ENCODE measurements at places on chromosomes 3 and 15.
A peak's percentile ranks its signal among the peaks of the same experiment; 100 is the strongest.

GRCh38 chr3:127674101-127674721 is 1.5 kb downstream of the ABTB1 start:
- DNase-seq: no peak

GRCh38 chr15:62935300-62936081 is 107.1 kb upstream of the TPM1 start:
- no peak for DNase-seq

GRCh38 chr3:133574260-133574881 is 885 bp downstream of the CDV3 start:
- no peak for DNase-seq

- DNase-seq: no peak
These were observed 292.2 kb downstream of the EPHA6 start for GRCh38 chr3:97106652-97106989.

- no peak for DNase-seq
These were observed 40.1 kb downstream of the OXSR1 start for GRCh38 chr3:38205472-38205805.

GRCh38 chr15:58908550-58909309 is 24.7 kb downstream of the SLTM start:
- DNase-seq: no peak

DNA sequence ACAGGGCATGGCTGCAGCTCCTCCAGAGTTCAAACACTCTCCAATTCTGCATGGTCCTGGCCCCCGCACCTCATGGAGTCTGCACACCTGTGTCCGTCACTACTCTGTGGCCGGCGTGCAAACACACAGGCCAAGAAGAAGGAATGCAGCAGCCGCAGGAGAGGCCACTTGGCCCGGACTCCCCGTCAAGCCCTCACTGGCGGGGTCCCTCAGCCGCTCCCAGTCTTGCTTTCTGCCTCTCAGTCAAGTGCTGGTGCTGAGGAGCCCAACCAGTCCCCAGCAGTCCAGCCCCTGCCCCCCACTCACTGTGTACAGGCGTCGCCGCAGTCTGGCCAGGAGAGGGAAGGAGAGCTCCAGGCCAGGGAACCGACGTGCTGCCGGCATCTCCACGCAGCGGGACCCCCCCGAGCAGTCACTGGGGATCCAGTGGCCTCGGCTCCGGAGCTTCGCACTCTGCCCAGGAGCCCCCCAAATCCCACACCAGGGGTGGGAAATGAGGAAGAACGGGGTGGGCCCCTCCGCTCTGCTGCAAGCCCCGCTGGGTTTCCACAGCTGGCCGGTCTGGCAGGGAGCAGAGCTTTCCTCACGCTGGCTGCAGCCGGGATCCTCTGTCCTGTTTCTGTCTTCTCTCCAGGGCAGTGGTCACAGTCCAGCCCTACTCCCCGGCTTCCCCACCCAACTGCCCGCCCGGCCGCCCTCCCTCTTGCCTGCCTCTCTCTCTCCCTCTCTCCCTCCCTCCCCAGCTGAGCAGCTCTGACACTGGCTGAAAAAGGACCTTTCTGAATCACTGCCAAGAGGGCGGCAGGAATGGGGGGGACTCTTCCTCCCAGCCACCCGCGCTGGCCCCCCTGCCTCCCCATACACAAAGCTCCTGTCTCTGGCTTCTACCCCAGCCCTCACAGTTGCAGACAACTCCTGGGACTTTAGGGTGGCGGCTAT is 16.0 kb downstream of the TNK2 start:
- no peak for DNase-seq

DNA sequence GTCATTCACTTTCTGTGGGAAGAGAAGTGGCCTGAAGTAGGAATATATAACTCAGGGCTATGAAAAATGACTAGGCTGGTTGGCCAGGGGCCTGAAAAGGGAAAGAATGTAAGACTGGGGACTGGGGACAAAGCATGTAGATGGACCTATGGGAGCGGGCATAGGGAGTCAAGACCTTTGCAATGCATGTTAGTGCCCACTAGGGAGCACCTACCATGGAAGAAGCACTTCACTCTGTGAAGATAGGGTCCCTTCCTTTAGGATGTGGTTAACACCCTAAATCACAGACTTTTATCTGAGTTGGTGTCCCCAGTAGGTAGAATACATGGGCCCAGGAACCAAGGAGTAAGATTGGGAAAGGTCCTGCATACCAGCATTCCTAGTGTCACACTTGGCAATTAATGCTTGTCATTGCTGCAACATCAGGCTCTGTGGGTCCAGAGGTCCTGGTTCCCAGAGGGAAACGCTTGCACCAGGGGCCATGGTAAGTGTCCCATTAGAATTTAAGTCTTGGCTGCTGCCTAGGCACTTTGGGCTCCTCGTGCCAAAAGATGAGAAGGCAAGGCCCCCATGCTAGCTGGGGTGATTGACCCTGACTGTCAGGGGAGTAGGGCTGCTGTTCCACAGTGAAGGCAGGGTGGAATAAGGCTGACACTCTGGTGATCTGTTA is 79.6 kb downstream of the CRYGS start:
- no peak for DNase-seq

DNA sequence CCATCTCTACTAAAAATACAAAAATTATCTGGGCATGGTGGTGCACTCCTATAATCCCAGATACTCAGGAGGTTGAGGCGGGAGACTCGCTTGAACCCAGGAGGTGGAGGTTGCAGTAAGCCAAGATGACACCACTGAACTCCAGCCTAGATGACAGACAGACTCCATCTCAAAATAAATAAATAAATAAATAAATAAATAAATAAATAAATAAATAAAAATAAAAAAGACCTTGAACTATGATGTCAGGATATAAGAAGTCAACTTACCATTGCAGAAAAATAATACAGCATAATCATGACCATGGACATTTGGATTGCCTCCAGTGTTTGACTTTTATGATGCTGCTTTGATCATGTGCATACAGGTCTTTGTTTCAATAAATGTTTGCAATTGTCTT is 484.3 kb upstream of the ROBO1 start:
- no peak for DNase-seq

GRCh38 chr15:99425657-99426301 is 140.0 kb upstream of the MEF2A start:
- DNase-seq: no peak

GRCh38 chr15:37625576-37625975 is 308.9 kb upstream of the TMCO5A start:
- DNase-seq: no peak

DNA sequence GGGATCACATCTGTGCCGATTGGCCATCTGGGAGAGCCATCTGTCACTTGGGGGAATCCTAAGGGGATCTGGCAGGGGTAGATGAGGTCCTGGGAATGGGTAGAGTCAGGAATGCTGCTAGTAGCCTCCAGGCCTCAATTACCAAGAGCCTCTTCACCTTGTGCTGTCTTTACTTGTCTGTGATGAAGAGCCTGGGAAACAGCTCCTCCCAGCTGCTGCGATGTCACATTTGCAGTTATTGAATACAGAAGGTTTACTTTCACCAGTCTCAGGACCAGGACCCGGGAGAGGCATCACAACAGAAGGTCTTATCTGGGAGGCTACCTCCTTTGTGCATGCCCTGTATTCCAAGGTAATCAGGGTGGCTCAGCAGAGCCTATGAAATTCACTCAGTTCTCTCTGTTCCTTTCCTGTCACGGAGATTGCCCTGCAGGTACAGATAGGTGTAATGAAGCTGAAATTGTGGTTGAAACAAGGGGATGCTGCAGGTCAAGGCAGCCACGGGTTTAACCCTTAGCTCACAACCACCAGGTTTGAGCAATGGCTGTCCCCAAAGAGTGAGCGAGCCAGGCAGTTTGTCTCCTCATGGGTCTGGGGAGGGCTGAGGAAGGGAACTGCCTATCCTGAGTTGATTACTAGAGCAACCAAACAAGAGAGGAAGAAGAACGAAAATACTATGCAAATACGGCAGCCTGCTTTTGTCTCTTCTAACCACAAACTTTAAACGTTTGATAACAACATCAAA is 298.9 kb upstream of the RORA start:
- DNase-seq: no peak

DNA sequence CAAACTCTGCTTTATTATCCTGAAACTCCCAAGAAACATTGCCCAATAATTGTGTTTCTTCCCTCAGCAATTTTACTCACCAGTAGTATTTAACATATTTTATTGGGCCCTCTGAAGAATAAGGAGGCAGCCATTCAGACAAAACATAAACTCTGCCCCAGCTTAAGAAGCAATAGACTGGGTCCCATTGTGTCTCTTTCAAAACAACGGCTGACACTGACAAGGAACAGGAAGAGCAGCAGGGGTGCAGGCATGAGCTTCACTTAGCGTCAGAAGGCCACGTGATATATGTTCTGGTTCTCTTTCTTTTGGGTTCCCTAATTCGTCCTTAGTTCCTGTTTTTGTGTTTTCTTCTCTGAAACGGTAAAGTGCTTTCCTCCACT is 242.3 kb downstream of the FHIT start:
- no peak for DNase-seq

DNA sequence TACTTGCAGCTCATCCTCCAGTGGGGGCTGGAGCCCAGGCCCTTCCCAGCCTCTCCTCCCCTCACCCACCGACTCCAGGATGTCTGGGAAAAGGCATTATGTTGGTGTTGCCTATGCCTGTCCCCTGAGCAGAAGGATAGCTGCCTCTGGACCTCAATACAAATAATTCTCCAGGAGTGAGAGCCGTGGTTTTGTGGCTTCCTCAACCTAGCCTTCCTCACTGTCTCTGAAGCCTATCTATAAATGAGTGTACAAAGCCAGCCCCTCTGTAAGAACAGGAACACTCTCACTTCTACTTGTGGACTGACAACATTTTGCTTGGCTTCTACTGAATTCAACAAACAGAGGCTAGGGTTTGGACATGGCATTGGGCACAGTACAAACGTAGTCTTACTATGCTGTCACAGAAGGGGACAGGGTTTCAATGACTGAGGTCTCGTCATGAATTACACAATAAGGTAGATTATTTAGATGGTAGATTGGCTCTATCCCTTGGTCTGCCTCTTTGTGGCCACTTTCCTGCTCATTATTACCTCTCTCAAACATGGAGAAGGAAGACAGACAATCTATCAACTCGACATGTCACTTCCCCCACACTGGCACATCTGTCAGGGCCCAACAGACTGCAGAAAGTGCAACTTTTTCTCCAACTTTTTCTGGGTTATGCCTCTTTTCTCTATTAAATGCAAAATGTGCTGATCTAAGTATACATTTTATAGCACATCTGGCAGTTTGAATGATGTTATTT is 82.8 kb upstream of the MEX3B start:
- DNase-seq: peak; percentile 8

GRCh38 chr15:92934716-92935115 is 34.6 kb downstream of the CHD2 start:
- no peak for DNase-seq

DNA sequence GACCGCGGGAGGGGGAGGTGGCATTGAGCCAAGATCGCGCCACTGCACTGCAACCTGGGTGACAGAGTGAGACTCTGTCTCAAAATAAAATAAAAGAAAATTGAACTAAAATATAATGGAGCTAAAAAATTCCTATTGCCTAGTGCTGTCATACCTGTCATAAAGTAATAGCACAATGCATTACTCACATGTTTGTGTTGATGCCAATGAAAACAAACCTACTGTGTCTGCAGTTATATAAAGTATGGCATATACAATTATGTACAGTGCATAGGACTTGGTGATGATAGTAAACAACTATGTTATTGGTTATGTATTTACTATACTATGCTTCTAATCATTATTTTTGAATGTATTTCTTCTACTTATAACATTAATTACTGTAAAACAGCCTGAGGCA is 411.6 kb downstream of the CADM2 start:
- no peak for DNase-seq

GRCh38 chr3:196968233-196969133 is at the start of gene PIGZ:
PIGZ (minus strand) TSS chr3:196968833; CDS start chr3:196952031, 16,802 bp downstream.
- DNase-seq: no peak

- DNase-seq: no peak
These were observed 806.6 kb downstream of the SQOR start for GRCh38 chr15:46441294-46442062.

- no peak for DNase-seq
These were observed 135.5 kb upstream of the SMAD3 start for GRCh38 chr15:66929843-66930402.

DNA sequence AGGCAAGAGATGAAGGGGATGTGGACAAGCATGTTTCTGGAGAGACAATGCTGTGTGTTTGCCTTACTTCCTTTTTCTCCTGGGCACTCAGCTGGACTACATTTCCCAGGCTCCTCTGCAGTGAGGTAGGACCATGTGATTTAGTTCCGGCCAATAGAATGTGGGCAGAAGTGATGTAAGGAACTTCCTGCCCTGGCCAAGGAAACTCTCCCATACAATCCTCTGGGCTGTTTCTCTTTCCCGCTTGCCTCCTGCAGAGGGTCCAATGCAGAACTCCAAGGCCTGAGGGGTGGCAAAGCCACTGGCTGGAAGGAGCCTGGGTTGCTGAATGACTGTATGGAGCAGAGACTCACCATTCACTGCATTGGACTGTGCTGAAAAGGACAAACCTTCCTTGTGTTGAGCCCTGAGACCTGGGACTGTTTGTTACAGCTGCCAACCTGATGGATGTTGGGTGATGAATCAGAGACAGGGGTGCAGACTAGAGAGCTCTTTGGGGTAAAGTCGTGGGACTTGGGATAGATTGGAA is 82.7 kb upstream of the SLC6A6 start:
- DNase-seq: peak; percentile 22

GRCh38 chr15:63380151-63380807 is 1.4 kb downstream of the CA12 start:
- DNase-seq: no peak

DNA sequence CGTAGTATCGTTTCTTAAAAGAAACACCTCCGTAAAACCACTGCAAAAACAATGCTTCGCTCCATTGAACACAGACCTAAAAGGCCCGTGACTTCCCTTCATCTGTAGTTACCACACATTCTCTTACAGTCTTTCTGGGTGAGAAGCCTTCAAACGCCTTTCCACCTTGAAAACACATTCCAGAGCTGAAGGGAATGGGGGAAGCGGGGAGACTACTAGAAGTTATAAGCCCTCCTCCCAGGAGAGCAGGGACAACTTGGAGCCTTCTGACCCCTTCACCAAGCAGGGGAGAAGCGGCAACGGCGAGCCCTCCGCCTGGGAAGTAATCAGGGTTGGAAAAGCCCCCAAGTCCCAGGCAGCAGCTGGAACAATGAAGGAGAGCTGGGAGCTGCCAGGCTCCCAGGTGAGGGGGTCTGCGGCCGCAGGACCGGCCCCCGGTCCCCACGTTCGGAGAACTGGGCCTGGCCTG is 461 bp downstream of the SECISBP2L start:
- DNase-seq: peak; percentile 23

DNA sequence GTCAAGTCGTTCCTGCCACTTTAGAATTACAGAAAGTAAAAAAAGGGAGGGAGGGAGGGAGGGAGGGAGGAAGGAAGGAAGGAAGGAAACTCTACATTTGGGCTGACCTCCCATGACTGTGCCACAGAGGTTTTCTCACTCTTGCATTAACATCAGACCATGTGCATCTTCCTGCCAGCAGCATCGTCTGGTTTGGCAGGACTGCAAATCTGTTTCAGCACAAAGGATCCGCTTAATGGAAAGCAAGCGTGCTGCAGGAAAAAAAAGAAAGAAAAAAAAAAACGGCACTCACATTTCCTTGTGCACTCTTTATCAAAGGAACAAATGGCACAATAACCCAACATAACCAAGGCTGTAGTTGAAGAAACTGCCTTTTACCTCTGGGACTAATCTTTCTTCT is 148.8 kb upstream of the HES1 start:
- peak; percentile 52 for DNase-seq
